ENCODE measurements at places on chromosomes 4 and X.

- DNase-seq = no peak
These were observed 126.0 kb downstream of the GLRA3 start for GRCh38 chr4:174702979-174703478.

DNA sequence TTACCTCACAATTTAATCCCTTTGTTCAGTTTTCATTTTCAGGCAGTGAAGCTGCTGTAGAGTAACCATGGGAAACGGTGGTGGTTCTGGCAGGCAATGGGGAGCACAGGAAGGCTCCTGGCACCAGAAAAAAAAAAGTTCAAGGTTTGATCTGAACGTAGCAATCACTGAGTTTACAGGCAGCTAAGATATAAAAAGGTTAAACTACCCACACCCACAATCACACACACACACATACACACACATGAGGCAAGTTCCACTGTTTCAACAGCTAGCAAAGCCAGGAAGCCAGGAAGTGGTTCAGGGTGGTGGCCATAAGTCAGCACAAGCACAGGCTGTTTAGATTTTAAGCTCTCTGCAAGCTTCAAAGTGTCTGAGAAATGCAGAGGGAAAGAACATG, at the start of gene SULT1B1:
Gene SULT1B1 (minus strand): TSS at position 166 of the 400 bp plus-strand sequence. CDS start 5,403 bp downstream, outside the sequence.
- DNase-seq = no peak

GRCh38 chrX:40068048-40068447, 29.7 kb downstream of the BCOR start:
- no peak for DNase-seq

DNA sequence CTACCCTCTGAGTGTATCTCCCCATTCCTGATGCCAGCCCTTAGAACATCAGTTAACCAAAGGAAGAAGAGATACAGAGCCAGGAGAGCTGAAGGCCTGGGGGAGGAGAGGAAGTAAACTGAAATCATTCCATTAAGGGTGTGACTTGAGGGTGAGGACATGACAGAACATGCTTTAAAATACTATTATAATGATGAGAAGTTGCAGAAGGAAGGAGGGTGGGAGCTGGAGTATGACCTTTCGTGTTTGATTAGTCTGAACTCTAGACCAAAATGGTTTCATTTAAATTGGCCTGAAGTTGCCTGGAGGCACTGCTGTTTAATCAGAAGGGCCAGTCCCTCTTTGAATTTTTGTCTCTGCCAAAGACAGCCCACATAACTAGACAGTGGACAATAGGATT, 11.4 kb downstream of the INTS6L start:
- DNase-seq = no peak

DNA sequence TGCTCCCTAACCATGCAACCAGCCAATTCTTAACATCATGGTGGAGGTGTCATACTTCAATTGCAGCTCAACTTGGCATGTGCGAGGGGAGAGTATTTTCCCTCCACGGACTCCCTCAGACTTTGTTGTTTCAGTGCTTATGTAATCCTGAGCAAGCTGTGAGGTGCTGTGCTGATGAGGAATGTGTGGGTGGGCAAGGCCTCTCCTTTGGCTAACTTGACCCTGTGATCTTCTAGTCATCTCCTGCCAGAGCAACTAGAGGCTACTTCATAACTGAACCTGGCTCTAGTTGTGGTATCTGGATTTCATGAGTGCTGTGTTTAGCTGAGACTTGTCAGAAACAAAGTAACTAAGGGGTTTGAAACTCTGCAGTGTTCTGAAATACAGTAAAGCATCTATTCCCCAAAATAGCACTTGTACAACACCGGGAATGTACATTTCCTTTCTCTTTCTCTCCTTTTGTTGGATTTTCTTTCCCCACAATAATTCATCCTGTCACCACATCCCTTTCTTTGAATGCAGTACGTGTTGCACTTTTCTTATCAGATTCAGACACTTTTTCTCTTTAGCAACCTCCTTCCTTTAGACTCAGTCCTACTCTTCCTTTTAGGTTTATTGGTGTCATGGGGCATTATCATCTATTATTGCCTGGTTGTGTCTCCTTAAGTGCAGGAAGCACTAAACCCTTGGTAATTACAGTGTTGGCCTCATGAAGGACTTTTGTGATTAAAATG, 415.2 kb upstream of the NR3C2 start:
- DNase-seq = no peak

DNA sequence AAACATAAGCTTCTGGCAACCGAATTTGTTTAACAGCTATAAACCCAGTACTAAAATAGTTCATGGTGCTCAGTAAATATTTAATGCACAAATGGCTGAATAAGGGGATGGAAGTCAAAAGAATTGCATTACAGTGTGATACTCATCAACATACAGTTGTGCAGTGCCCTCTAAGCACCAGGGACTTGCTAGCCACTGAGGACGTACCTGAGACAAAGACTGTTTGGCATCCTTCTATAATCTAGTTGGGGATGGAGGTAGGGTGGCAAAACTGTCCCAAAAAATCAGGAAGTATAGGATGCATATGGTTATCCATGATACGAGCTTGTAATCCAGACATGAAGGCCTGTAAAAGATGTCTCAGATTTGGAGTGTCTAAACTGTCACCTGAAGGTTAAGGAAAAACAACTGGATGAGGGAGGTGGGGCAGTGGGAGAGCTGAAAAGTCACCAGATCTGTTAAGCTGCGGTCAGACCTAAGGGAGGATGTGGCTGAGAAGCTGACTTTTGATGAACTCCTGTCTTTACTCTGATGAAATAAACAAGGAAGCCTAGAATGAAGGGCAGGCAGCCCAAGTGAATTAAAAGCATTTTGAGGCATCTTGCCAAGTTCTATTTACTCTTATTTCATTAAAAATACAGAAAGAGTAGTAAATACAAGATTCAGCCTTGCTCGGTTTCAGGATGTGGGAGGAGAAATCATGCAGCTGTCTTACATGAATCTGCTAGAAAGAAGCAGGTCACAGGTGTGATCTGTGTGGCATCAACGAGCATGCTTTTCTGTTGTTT, 12.0 kb upstream of the CD38 start:
- no peak for DNase-seq

GRCh38 chrX:119406776-119407175, 7.6 kb downstream of the SLC25A43 start:
- DNase-seq = no peak

- DNase-seq = no peak
These were observed 184.4 kb downstream of the CAMK2D start for GRCh38 chr4:113576947-113577678.

DNA sequence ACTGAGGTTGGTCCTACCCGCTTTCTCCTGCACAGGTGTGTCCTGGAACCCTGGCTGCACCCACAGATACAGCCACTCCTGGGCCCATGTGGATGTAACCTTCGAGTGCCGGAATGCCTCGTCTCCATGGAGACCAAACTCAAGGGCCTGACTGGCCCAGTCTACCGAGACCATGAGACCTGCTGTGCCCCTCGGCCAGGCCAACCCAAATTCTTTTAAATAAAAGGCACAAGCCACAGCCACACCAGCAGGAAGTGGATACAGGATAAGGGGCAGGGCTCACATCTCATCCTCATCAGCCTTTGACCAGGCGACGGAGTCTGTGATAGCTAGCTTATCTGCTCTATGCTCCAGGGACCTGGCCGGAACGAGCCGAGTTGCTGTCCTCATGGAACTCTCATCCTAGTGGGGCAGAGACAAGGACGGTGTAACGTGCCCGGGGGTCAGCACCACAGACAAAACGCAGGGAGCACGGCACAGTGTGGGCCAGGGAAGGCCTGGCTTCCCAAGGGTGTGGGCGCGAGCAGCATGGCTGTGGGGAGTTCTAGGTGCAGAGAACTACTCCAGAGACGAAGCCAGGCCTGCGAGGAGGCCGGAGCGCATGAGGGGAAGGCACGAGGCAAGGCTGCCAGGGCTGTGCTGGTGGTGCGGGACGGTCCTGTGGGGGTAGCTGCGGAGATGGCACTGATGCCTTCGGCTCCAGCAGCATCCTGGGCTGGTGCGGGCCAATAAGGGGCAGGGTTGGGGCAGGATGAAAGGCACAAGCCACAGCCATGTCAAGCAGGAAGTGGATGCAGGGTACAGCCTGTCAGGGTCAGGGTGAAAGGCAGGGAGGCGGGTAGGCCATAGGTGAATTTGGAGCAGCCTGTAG, 22.7 kb downstream of the NOP14 start:
- no peak for DNase-seq

GRCh38 chr4:6333301-6334202, 63.9 kb downstream of the WFS1 start:
- DNase-seq = no peak

DNA sequence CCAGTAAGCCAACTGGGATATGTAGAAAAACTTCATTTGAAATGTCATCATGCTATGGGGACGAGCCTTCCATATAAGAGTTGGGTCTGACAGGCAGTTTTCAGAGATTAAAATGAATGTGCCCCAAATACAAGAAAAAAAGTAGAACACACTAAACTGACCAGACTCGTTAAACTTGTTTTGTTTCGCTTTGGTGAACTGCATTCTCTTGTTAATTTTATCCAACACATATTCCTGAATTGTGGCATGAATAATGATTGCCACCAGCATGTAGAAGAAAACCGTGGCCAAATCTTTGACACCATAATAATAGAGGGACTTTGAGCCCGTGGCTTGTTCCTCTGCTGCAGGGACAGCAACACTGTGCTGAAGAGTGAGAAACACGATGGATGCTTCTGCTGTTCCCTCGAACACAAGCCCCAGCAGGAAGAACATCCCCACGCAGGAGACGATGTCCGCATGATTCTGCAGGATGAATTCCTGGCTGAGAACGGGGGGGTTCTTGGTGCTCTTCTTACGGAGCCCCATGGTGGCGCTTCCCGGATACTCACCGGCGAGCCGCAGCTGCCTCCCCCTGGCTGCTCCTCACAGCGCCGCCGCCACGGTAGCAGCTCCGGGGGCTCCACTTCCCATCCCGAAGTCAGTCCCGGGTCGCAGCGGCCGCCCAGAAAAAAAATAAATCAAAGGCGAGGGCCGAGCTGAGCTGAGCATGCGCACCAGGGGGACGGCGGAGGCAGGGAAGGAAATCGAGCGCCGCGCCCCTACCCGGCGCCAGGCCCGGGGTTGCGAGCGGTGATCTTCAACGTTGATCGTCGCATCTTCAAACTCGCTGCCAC, at the start of gene TRAM1L1:
Gene TRAM1L1 (minus strand): TSS at position 711 of the 836 bp plus-strand sequence. CDS start 183 bp downstream, at position 528.
- no peak for DNase-seq

- DNase-seq = no peak
These were observed 203.1 kb downstream of the BCOR start for GRCh38 chrX:39894683-39895082.

GRCh38 chr4:143554728-143555597, 41.5 kb downstream of the SMARCA5 start:
- DNase-seq = no peak

GRCh38 chr4:150944660-150945059, 70.4 kb downstream of the LRBA start:
- no peak for DNase-seq

DNA sequence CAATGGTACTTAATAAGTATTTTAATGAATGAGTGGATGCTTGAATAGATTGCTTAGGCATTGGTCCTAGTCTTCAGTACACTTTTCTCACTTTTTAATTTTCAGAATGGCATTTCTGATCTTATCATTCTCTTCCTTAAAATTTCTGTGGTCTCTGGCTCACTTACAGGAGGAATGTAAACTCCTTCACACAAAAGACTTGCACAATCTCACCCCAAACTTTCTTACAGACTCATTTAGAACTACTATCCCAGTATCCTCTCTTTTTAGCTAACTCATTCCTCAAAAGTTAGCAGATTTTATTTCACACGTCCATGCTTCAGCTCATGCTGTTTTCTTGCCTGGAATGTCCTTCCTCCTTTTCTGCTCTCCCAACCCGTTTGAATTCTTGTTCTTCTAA, 350.1 kb downstream of the GRXCR1 start:
- no peak for DNase-seq

DNA sequence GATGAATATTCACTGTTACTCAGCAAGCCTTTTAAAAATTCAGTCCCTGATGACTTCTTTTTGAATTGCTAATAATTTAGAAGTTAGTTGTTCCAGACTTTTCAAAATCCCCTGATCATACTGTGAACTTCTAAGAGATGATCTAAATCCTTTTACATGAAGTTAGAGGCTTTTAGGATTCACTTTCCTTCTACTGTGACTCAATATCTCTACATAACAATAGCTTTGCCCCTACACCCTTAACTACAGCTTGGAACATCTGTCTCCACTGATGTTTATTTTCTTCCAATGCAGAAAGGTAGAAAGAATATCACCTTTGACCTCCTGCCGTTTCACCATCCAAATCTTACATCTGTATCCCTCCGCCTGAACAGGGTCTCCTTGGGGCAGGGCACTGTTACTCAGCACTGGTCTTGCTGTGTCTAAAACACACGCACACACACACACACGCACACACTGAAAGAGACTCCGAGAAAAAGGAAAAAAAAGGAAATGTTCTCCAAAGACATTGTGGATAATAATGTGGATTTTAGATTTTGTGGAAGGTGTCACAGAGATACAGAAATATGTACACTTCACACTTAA, 111.6 kb upstream of the GPRIN3 start:
- DNase-seq = no peak

DNA sequence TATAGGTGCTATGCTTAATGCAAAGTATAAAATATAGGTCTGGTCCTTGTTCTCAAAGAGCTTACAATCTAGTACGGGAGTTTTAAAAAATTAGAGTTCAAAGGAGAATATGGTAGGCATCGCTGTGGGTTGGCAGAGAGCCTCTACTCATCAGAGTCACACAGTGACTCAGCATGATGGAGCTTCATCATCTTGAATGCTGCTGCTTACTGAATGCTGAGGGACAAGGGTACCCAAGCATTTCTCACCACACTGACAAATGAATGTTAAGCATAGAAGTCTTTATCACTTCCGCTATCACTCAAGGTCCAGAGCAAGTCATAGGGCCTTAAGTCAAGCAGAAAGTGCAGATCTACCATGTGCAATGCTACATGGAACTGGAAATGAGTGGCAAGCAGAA, 268.6 kb upstream of the IGFBP7 start:
- DNase-seq = no peak

DNA sequence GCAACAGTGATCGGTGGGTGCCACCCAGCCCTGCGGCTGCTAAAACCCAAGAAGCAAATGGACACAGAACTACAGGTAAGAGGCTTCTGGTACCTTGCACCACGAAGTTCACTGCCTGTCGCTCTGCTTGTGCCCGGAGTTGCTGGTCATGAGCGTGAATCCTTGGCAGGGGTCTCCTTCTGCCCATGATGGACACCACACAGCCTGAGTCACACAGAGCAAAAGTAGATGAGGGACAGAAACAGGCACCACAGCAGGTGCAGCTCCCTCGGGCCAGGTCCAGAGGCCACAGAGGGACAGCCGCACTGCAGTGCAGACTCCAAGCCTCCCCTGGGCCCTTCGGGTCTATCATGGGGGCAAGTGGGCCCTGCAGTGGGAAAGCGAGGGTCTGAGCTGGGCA, 22.4 kb downstream of the NAT8L start:
- no peak for DNase-seq

- no peak for DNase-seq
These were observed 76.9 kb upstream of the PPARGC1A start for GRCh38 chr4:23966725-23967124.

- DNase-seq = no peak
These were observed at the start of gene SASH3 for GRCh38 chrX:129779747-129780146. Gene SASH3, plus strand, starts transcription at chrX:129779949. Its CDS starts 149 bp downstream, at chrX:129780098.

DNA sequence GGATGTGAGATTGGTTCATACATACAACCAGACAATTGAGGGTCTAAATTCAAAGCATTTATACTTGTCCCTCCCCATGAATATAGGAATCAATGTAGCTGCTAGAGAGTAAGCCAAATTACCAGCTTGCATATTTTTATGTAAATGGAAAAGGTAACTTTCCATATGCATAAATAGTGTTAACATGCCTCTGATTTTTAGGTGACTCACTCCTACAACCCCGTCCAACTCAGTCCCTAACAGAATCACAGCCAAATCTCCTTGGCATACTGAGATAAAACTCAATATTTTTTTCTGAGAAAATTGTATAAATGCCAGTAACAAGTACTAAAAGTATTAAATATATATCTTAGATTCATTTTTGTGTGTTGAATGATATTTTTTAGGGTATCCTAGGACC, 67.2 kb downstream of the INPP4B start:
- no peak for DNase-seq

All from activated CD8-positive, alpha-beta memory T cell treated with anti-CD3 and anti-CD28 coated beads for 48 hours (primary cell).